ENCODE measurements at places on chromosomes 2 and 18. TPM values are rescaled to one million over a fixed set of nuclear protein-coding genes. Genes with fewer than 3 reads are reported as not detected.

- H3K27ac ChIP-seq: no peak overlapping the region
- no peak for DNase-seq
- no peaks in the 10 kb centered on the region for H3K4me1 ChIP-seq
- no peak overlapping the region for H3K4me3 ChIP-seq
These were observed 115.1 kb downstream of the CAPN13 start for GRCh38 chr2:30691948-30692828.

MARCHF7 gene
- 80.0 TPM for total RNA-seq

DNA sequence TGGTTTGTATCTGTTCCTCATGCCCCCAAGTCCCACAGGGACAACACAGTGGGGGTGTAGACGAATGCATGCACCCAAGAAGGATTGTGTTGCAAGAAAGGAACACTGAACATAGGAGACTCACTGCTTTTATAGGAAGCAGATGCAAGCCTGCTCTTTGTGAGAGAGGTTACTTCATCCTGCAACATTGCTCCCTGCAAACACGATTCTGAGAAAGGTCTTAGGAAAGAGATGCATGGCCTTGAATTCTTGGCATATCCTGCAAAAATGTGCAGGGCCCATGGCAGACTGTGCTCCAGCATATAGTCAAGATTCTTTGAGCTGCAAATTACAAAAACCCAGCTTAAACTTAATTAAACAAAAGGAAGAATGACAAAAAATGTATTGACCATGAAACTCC, 312.2 kb upstream of the MGAT5 start:
- no peak overlapping the region for H3K27ac ChIP-seq
- no peak overlapping the region for H3K4me3 ChIP-seq
- peaks cover 3% of the 10 kb centered on the region for H3K27me3 ChIP-seq
- H3K4me1 ChIP-seq: no peaks in the 10 kb centered on the region
- no peaks in the 10 kb centered on the region for H3K36me3 ChIP-seq

- H3K27me3 ChIP-seq: peaks cover 11% of the 10 kb centered on the region
- no peak for DNase-seq
- H3K4me3 ChIP-seq: no peak overlapping the region
- H3K4me1 ChIP-seq: peaks cover 12% of the 10 kb centered on the region
- no peaks in the 10 kb centered on the region for H3K36me3 ChIP-seq
- no peak overlapping the region for H3K27ac ChIP-seq
These were observed 50.7 kb upstream of the HNRNPA3 start for GRCh38 chr2:177161741-177162460.

DNA sequence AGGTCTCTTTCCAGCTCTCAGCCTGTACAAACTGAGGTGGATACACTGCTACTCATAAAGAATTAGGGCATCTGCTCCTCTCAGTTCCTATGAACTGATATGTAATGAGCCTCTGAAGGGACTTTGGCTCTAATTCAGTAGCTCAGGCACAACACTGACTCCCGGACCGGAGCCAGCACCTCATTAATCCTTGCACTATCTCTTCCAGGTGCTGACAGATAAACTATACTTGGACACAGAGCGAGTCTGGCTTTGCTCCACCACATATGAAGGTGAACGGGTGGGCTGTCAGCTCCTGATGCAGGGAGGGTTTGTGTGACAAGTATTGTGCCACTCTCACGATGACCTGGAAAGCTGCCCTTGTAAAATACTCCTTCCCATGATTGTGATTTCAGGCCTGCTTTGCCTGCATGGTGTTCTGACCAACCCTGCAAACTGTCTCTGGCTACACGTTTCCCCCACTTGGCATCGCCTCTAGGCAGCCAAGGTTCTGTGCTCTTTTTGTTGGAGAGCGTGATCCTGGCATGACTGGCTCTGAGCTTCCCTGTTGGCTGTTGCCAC, 111.6 kb upstream of the LMAN1 start:
- DNase-seq: no peak
- no peaks in the 10 kb centered on the region for H3K36me3 ChIP-seq
- H3K4me1 ChIP-seq: no peaks in the 10 kb centered on the region
- H3K27ac ChIP-seq: no peak overlapping the region

DNA sequence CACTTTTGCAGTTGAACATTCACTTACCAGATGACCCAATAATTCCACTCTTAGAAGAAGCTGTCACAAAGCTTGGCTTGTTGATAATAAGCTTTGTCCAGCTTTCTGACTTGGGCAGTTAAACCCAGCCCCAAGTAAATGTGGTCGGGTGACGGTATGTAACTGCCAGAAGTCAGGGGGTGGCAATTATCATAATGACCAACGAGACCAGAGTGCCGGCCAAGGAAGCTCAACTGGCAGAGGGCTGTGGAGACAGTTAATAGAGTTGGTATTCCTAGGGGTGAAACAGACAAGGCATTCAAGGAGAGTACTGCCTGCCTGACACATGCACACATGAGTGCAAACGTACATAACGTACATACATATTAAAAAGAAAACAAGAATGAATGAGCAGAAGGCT, 116.7 kb downstream of the EIPR1 start:
- peaks cover 8% of the 10 kb centered on the region for H3K36me3 ChIP-seq
- no peak for DNase-seq
- no peak overlapping the region for H3K4me3 ChIP-seq
- H3K27me3 ChIP-seq: no peaks in the 10 kb centered on the region

CCDC150 gene
- total RNA-seq: 13.6 TPM

GRCh38 chr2:41933585-41934320, 114.1 kb upstream of the PKDCC start:
- peaks cover 10% of the 10 kb centered on the region for H3K27me3 ChIP-seq
- no peak overlapping the region for H3K4me3 ChIP-seq
- H3K4me1 ChIP-seq: no peaks in the 10 kb centered on the region
- H3K36me3 ChIP-seq: no peaks in the 10 kb centered on the region

- H3K27ac ChIP-seq: no peak overlapping the region
- no peak for DNase-seq
- H3K27me3 ChIP-seq: no peaks in the 10 kb centered on the region
- no peaks in the 10 kb centered on the region for H3K4me1 ChIP-seq
- no peak overlapping the region for H3K4me3 ChIP-seq
- H3K36me3 ChIP-seq: no peaks in the 10 kb centered on the region
These were observed 183.5 kb downstream of the PAX3 start for GRCh38 chr2:222115296-222115695.

Data from activated T-helper 2 cell treated with anti-CD3 and anti-CD28 coated beads, Interferon-gamma antibody, Interleukin-2, Interleukin-4, amounts not matched to agents 10 μg/mL and 5 μg/mL and 100 μg/mL, durations not matched to agents 14 hours and 24 hours and 36 hours (primary cell).